ENCODE measurements at places on chromosomes 5 and 9. TPM values are rescaled to one million over a fixed set of nuclear protein-coding genes. Genes with fewer than 3 reads are reported as not detected.

The SPATA31E1 gene
- total RNA-seq = not detected

The CYSRT1 gene
- total RNA-seq = 0.64 TPM

The SLC4A9 gene
- not detected for total RNA-seq

The SPRY4 gene
- total RNA-seq = 23.2 TPM

The PLCXD3 gene
- 0.32 TPM for total RNA-seq

The LECT2 gene
- total RNA-seq = not detected

The FST gene
- total RNA-seq = 52.5 TPM

The TAF11L8 gene
- not detected for total RNA-seq

The GHR gene
- total RNA-seq = 2.2 TPM

The MPDZ gene
- total RNA-seq = 46.4 TPM

The PHYHD1 gene
- 11.9 TPM for total RNA-seq
